Activated CD4-positive, alpha-beta T cell treated with anti-CD3 and anti-CD28 coated beads, Interleukin-2, amount 50 U/mL, for 16 hours (primary cell): ENCODE measurements at places on chromosomes 4 and X.

GRCh38 chr4:188396037-188396436, 256.8 kb downstream of the TRIML1 start:
- no peak for DNase-seq

GRCh38 chr4:83369831-83370639, 35.4 kb upstream of the HPSE start:
- no peak for DNase-seq

- DNase-seq: peak; percentile 74
Measured at GRCh38 chrX:16484338-16484737, 165.6 kb upstream of the S100G start.

DNA sequence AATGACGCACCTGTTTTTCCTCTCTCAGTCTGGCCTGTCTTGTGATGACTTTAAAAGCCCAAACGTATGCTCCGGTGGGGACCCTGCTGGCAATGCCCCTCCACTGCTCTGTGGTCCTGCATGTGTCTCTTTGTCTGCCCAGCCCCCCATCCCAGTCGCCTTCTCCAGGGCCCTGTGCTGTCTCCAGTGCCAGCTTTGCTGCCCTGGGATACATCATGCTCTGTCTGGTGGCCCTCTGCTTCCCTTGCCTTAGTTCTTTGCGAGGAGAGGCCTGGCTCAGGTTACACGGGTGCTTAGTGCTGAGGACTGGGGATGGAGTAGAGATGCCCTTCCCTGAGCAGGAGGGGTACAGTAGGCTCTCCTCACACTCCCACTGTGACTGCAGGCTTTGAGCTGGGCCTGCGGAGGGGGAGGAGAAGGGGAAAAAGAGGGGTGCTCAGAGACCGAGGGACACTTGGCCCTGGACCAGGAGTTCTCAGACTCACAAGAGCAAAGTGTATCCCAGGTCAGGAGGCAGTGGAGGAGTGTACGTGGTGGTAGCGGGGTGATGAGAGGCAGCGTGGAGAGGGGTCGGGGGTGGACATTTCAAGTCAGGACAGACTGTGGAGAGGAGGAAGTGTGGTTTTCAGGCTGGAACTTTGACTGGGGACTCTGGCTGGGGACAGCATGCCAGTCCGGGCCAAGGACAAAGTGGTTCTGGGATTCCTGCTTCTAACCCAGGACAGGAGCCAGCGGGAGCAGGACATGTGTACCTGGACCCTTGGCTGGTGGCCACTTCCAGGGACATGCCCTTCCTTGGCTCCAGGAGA, 2.8 kb downstream of the APLN start:
- DNase-seq: no peak

DNA sequence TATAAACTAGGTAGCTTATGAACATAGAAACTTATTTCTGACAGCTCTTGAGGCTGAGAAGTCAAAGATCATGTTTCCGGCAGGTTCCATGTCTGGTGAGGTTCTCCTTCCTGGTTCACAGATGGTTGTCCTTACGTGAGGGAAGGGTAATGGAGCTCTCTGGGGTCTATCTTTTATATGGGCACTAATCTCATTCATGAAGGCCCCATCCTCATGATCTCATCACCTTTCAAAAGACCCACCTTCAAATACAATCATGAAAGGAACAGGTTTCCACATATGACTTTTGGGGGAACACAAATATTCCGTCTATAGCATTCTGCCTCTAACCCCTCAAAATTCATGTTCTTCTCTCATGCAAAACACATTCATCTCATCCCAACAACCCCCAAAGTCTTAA, 264.7 kb downstream of the PTTG2 start:
- DNase-seq: no peak

GRCh38 chr4:627347-628125, 2.2 kb downstream of the PDE6B start:
- no peak for DNase-seq

DNA sequence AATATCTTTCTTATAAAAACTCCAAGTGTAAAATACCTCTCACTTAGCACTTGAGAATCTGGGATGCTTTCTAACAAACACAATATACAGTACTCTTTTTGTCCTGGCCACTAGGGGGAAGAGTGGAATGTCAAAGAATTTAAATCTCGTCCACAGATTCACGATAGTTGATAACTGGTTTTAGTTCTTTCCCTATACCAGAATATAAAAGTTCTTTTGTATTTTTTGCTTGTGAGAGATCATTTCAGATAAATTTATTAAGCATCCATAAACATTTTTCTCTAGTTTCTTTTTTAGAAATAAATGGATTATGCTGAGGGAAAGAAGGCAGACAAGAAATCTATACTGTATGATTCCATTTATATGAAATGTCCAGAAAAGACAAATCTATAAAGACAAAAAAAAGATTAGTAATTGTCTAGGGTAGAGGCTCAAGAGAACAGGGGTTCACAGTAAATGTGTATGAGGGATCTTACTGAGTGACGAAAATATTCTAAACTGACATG, 50.4 kb downstream of the MGARP start:
- peak; percentile 37 for DNase-seq
